Activated CD4-positive, CD25-positive, alpha-beta regulatory T cell treated with anti-CD3 and anti-CD28 coated beads, Interleukin-2, amount 50 U/mL, for 24 hours (primary cell): ENCODE measurements at places on chromosomes 12 and 14.
A peak's percentile ranks its signal among the peaks of the same experiment; 100 is the strongest.

- ATAC-seq: no peak
These were observed 20.8 kb downstream of the BCAT1 start for GRCh38 chr12:24928131-24928530.

DNA sequence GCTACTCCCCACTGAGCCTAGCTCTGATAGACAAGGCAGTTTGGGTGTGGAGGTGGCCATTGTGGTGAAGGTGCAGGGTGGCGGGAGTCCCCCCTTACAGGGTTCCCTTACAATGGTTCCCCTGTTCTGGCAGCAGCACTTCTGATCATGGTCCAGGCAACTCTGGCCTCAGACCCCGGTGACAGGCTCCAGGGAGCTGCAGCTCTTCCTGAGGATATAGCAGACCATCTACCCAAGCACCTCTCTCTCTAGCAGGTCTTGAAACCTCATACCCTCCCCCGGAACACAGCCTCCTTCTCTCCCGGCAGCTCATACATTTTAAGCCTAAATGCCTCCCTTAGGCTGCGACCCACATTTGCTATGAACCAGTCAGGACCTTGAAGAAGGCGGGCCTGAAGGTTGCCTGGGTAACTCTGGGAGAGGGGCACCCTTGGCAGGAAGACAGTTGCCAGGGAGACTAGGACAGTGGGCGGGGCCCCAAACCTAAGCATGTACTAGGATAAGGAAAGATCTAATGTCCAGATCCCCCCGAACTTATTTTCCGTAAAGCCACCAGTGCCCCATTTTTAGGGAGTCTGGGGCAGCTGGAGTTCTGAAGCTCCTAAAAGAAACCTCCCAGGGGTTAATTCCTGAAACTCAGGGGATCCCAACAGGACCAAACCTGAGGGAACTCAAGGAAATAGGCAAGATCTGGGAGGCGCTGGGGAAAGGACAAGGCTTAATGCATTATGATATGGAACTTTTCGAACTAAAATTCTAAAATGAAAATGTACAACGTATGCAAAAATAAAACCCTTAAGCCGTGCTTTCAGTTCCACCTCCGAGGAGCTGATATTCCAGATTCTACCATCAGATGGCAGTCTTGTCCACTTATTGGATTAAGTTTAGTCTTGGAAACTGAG lies 4.5 kb upstream of the GDF11 start:
- peak; percentile 81 for ATAC-seq

GRCh38 chr12:120175062-120175461 lies 19.5 kb downstream of the GCN1 start:
- ATAC-seq: no peak

- ATAC-seq: no peak
These were observed 1.1 kb downstream of the KDM5A start for GRCh38 chr12:388012-388411.

- peak; percentile 17 for ATAC-seq
These were observed 27.9 kb downstream of the IRF2BPL start for GRCh38 chr14:77000340-77001270.

- no peak for ATAC-seq
These were observed 2.1 kb upstream of the GTSF1 start for GRCh38 chr12:54475537-54475936.

DNA sequence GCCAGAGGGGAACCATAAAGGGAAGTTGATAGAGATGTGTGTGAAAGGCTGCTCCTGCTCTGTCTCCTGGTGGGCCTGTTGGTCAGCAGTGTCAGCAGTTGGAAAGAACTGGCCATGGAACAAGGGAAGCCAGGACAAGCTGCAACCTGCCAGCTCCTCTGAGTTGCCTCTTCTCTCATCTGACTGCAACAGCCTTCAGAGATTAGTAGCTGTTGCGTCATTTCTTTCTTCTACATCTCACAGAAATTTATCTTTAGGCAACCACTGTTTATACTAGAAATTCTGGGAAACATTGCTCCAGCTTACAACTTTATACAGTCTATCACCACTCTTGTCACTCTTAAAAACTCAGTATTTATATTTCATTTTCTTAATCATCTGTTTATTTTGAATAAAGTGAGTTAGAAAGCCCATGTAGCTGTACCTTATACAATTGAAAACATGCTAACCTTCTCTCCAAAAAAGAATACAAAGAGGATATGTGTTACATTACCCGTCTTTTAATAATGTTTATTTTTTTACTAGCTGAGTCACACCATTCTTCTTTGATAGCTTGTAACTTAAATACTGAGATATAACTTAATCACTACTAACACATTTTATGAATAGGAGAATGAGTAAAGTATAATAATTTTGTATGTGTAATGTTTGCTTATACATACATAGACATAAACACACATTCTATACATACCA lies 224.2 kb downstream of the LRFN5 start:
- ATAC-seq: no peak

- no peak for ATAC-seq
These were observed 11.5 kb downstream of the TCL1B start for GRCh38 chr14:95697764-95698163.

DNA sequence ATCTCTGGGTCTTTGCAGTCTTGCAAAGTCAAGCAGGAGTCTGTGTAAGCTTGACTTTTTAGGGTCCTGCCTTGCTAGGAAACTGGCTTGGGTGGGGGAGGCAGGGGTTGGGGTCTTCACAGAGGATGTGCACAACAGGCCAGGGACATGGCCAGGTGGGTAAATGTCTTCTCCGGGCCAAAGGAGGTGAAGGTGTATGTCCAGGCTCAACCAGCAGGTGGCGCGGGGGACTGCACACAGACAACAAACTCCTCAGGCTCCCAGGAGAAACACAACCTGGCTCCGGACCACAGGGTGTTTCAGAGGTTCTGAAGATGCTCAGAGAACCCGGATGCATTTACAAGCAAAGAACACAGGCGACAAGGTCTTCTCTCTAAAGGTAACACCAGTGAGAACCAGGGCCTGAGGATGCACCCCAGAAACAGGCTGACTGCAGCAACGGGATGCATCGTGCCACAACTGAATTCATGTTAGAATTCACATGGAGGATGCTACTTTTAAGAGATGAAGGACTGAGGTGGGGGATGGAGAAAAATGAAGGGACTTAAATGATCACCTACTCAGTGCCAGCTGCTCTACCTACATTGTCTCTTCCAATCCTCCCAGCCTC lies 56.0 kb downstream of the PLEKHG3 start:
- ATAC-seq: no peak
